ENCODE measurements at places on chromosomes 7 and 10.

DNA sequence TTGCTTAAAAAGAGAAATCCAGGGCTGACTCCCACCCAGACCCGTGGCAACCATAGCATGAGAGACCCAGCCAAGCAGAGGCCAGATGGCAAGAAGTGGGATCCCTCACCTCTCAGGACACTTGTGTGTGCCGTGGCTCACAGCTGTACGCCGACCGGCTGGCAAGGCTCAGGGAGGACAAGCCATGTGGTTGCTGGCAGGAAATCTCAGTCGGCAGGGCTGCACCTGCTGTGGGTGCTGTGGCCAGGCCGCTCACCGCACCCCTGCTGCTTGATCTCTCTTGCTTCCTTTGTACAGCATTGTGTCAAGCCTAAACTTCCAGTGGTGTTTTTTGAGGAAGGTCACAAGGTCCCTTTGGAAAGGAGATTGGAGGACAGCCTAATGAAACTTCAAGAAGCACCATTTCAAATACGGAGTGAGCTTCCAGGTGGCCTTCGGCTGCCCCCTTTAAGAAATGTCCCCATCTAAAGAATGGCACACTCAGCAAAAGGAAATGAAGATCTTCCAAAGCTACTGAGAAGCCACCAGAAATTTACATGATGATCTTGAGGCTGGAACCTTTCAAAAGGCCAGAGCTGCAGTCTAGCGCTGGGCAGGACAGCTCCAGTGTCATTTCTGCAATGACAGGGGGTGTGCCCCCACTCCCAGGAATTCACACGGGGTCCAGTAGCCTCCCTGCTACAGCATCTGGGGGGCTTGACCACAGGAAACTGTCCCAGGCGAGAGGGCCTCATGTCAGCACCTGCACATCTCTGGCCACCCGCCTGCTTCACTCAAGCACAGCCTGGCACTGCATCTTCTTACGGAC is 409.0 kb upstream of the MGMT start:
- peak; percentile 23 for DNase-seq

GRCh38 chr10:12541446-12542067 is 192.2 kb downstream of the CAMK1D start:
- DNase-seq = no peak

- DNase-seq = no peak
Measured at GRCh38 chr7:1800902-1801301, 130.8 kb downstream of the ELFN1 start.

DNA sequence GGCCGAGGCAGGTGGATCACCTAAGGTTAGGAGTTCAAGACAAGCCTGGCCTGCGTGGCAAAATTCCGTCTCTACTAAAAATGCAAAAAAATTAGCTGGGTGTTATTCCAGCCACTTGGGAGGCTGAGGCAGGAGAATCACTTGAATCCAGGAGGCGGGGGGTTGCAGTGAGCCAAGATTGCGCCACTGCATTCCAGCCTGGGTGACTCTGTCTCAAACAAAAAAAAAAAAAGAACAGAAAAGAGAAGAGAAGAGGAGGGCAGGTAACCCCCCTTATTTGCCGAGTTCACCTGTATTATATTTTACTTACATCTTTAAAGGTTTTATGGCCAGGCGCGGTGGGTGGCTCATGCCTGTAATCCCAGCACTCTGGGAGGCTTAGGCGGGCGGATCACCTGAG is 91.7 kb downstream of the RNF216 start:
- DNase-seq = no peak

GRCh38 chr7:11376529-11376928 is 402.9 kb downstream of the PHF14 start:
- DNase-seq = no peak

GRCh38 chr7:65980478-65981250 is 1.3 kb downstream of the GUSB start:
- DNase-seq = peak; percentile 26

DNA sequence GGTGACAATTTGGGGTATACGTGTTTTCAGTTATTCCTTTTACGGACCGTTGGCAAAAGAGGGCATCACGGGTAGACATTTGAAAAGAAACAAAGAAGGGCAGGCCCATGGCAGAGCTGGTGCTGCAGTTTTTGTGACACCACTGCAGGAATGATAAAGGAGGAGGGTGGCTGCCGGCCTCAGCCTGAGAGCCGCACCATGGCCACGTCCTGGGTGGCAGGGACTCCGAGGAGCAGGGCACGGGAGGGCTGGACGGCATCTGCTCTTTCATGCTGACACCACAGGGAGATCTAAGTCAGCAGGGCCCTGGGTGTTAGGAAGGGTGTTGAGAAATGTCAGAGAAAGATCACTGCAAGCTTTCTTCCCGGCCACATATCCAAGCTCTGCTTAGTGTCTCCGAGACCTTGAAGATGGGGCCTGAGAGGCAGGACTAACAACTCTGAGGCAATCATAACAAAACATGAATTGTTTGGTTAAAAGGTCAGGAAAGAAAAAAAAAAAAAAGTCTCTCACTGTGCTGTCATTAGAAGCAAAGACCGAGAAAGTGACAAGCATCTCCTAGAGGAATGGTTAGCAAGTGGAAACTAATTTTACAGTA is 36.6 kb downstream of the INSYN2A start:
- no peak for DNase-seq

GRCh38 chr7:134016223-134016941 is 110.8 kb upstream of the LRGUK start:
- DNase-seq = no peak

GRCh38 chr10:103512591-103513379 is 19.3 kb downstream of the NEURL1 start:
- DNase-seq = no peak

DNA sequence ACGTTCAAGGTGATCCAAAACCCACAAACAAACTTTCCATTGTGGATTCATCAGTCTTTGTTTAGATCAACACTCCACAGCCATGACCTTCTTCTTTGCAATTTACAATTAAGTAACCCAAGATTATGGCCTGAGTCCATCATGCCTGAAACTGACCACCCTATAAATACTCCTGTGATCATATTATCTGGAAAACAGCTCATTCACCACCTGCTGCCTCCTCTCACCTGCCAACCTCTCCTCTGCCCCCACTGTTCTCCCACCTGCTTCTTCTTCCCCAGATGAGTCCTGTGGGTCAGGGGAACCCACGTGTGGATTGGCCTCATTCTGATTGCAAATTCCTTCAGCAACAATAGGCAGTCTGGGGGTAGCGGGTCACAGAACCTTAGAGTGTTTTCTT is 81.4 kb downstream of the ABLIM1 start:
- no peak for DNase-seq
